ENCODE measurements at places on chromosomes 11 and 22.

GRCh38 chr11:66866511-66866986 is 9.7 kb downstream of the LRFN4 start:
- DNase-seq, result no peak
- no peaks in the 10 kb centered on the region for H3K27me3 ChIP-seq
- H3K4me3 ChIP-seq, result no peak overlapping the region
- H3K27ac ChIP-seq, result no peak overlapping the region
- no peaks in the 10 kb centered on the region for H3K36me3 ChIP-seq

GRCh38 chr22:19970479-19971275 is 29.1 kb upstream of the TXNRD2 start:
- peaks cover 6% of the 10 kb centered on the region for H3K4me1 ChIP-seq
- H3K4me3 ChIP-seq, result no peak overlapping the region
- H3K27me3 ChIP-seq, result no peaks in the 10 kb centered on the region
- DNase-seq, result peak; percentile 67

GRCh38 chr11:45884596-45885185 is 760 bp upstream of the MAPK8IP1 start:
- peaks cover 8% of the 10 kb centered on the region for H3K4me1 ChIP-seq
- H3K36me3 ChIP-seq, result no peaks in the 10 kb centered on the region
- no peaks in the 10 kb centered on the region for H3K27me3 ChIP-seq
- no peak for DNase-seq
- H3K27ac ChIP-seq, result peak overlapping the region; percentile 43
- H3K4me3 ChIP-seq, result no peak overlapping the region

DNA sequence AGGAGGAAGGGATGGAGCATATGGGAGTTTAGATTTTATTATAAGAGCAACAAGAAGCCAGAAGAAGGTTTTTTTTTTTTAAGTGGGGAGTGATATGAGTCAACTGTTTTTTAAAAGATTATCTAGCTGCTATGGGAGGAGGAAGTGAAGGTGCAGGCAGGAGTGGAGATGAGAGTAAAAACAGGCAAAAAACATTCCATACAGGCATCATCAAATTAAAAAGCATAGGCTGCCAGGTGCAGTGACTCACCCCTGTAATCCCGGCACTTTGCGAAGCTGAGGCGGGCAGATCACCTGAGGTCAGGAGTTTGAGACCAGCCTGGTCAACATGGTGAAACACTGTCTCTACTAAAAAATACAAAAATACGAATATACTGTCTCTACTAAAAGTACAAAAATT is 368.4 kb upstream of the MTNR1B start:
- H3K4me1 ChIP-seq, result no peaks in the 10 kb centered on the region
- DNase-seq, result no peak
- H3K27me3 ChIP-seq, result no peaks in the 10 kb centered on the region
- H3K4me3 ChIP-seq, result no peak overlapping the region
- no peaks in the 10 kb centered on the region for H3K36me3 ChIP-seq

DNA sequence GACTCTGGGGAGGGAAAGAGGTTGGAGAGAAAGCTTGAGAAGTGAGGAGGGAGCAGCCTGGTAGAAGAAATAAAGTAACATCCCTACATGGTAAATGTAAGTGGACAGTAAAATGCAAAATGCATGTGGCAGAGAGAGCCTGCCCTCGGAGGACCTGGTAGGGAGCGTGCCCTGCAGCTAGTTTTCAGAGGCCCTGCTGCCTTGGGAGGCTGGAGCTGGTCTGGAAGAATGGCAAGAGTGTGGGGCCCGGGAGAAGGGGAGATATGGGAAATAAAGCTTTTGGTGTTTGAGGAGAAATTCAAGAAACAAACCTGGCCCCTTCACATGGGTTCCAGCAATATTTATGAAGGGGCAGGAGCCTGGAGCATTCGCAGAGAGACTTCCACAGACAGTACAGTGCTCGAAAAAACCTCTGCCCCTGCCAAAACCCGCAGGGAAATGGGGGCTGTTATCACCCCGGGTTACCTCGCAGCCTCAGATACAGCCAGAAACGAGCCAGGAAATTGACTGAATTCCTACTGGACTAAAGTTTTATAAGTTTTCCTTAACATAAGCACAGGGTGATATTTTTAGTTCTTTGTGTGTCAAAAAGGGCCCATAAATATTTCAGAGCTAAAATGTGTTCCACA is 363.0 kb downstream of the TENM4 start:
- H3K4me1 ChIP-seq, result no peaks in the 10 kb centered on the region
- H3K4me3 ChIP-seq, result no peak overlapping the region
- DNase-seq, result no peak
- H3K36me3 ChIP-seq, result no peaks in the 10 kb centered on the region
- no peaks in the 10 kb centered on the region for H3K27me3 ChIP-seq

GRCh38 chr22:21866833-21867527 is 465 bp downstream of the MAPK1 start:
- peak overlapping the region; percentile 79 for H3K4me3 ChIP-seq
- no peaks in the 10 kb centered on the region for H3K27me3 ChIP-seq
- no peaks in the 10 kb centered on the region for H3K36me3 ChIP-seq
- H3K27ac ChIP-seq, result peak overlapping the region; percentile 95

DNA sequence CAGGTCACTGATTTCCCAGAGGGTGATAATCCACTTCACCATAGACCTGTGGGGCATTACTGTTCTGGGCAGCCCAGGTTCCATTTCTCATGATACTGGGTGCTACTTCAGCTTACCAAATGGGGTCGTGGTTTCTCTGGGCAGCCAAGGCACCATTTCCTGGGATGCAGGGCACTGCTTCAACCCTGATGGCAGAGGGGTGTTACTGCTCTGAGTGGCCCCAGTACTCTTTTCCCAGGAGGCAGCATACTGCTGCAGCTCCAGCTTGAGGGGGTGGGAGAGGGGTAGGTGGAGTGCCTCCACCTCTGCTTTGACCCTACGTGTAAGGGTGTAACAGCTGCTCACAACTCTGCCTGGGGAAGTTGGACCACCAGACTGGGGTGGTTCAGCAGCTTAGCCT is 51.1 kb downstream of the PRMT3 start:
- no peaks in the 10 kb centered on the region for H3K27me3 ChIP-seq
- H3K36me3 ChIP-seq, result no peaks in the 10 kb centered on the region
- no peak for DNase-seq
- H3K4me3 ChIP-seq, result no peak overlapping the region

GRCh38 chr22:35523167-35523947 is 17.3 kb upstream of the RASD2 start:
- H3K4me3 ChIP-seq, result no peak overlapping the region
- DNase-seq, result no peak
- H3K27me3 ChIP-seq, result no peaks in the 10 kb centered on the region

DNA sequence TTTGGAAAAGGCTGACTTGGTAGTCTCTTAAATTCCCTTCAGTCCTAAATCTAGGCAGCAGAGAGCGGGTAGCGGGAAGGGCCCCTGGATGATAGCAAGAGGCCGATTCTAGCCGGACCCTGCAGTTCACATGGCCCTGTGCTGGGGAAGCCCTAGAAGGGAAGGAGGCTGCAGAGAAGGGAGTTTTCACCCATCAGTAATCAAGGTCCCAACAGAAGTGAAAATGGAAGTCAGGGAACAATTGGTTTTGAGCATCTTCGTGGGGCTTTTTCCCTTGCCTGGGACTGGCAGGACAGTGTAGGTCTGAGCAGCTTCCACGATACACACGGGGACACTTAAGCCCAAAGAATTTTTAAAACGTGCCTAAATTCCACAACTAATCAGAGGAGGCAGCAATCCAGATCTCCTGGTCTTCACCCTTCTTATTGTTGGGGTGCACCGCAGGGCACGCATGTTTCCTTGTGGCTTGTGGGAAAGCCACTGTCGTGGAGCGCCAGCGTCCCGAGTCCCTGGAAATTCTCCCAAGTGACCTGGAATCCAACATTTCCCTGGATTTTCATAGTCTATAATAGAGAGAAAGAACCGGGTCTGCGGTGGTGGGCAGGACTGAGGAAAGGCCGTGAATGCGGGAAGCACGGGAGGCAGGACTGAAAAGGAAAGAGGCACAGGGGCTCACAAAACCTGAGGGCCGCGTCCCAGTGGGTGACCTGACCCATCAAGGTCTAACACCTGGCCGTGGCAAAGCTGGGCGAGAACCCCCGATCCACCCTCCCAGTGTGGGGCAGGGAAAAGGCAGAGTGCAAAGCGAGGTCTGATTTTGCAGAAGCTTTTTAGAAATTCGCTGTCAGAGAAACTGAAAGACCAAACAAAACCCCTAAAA is 846 bp upstream of the OAF start:
- H3K4me1 ChIP-seq, result peaks cover 30% of the 10 kb centered on the region
- peaks cover 4% of the 10 kb centered on the region for H3K36me3 ChIP-seq
- DNase-seq, result no peak
- H3K27me3 ChIP-seq, result no peaks in the 10 kb centered on the region
- H3K27ac ChIP-seq, result peak overlapping the region; percentile 76
- H3K4me3 ChIP-seq, result peak overlapping the region; percentile 93

Data from Caco-2 (cell line).